ENCODE measurements at places on chromosomes 11 and 22.

DNA sequence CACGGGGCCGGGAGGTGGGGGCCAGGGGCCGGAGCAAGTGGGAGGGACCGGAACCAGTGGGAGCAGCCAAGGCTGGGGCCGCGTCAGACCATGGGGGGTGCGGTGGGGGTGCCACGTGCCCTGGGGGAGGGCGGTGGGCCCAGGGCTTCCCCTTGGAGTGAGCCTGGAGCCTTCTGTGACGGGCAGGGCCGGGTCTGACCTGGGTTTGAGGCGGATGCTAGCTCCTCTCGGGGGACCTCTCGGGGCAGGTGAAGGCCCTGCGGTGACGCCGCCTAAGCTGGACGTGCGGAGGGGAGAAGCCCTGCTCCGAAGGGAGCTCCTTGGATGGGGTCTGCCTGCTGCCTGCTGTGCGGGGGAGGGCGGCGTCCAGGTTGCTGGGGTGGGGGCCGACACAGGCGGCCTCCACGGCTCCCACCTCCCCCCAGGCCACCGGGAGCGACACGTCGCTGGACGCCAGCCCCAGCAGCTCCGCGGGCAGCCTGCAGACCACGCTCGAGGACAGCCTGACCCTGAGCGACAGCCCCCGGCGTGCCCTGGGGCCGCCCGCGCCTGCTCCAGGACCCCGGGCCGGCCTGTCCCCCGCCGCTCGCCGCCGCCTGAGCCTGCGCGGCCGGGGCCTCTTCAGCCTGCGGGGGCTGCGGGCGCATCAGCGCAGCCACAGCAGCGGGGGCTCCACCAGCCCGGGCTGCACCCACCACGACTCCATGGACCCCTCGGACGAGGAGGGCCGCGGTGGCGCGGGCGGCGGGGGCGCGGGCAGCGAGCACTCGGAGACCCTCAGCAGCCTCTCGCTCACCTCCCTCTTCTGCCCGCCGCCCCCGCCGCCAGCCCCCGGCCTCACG, 115.0 kb downstream of the CACNA1I start:
- DNase-seq, result no peak

- DNase-seq, result no peak
Observed at GRCh38 chr11:97754976-97755375, 1265.8 kb upstream of the CNTN5 start.

DNA sequence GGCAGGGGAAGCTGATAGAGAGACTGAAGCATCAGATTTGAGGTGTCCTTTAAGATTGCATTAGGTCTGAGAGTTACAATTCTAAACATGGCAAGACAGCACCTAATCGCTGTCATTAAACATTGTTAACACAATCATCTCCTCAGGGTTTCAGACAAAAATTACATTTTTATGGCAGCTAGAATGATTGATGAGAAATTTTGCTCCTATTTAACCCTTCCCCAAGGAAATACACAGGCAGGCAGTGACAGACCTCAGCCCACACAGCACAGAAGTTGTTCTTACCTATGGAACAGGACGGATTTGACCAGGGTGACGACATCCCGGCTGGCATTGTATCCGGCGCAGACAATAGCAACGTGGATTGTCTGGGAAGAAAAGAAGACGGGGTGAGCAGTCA, 294.3 kb downstream of the LARGE1 start:
- no peak for DNase-seq

DNA sequence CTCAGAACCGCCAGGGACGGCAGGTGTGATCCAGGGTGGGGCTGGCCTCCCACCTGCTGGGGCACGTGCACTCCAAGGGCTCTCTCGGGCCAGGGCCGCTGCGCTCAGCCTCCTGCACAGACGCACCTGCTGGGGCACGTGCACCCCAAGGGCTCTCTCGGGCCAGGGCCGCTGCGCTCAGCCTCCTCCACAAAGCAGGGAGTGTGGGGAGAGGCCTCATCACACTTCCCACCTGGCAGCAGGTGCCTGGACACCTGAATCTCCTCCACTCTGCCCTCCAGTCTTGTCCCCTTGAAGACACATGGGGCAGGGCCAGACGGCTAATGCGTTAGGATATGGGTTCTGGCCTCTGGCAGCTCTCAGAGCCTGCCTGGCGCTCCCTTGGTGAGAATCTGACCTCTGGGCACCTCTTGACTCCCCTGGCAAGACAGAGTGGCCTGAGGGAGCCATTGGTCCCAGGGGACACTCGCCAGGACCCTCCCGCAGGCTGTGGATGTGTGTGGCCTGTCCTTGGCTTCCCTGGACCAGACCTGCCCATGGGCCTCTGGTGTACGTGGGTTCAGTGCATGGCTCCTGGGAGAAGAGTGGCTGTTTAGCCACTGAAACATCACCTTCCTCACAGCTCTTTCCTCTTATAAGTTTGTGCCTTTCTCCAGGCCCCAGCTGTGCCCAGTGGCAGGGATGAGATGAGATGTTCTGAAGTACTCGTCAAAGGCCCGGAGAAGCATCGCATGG, 73.5 kb downstream of the BRD1 start:
- no peak for DNase-seq

- no peak for DNase-seq
Observed at GRCh38 chr22:26134654-26135330, 34.5 kb upstream of the SEZ6L start.

DNA sequence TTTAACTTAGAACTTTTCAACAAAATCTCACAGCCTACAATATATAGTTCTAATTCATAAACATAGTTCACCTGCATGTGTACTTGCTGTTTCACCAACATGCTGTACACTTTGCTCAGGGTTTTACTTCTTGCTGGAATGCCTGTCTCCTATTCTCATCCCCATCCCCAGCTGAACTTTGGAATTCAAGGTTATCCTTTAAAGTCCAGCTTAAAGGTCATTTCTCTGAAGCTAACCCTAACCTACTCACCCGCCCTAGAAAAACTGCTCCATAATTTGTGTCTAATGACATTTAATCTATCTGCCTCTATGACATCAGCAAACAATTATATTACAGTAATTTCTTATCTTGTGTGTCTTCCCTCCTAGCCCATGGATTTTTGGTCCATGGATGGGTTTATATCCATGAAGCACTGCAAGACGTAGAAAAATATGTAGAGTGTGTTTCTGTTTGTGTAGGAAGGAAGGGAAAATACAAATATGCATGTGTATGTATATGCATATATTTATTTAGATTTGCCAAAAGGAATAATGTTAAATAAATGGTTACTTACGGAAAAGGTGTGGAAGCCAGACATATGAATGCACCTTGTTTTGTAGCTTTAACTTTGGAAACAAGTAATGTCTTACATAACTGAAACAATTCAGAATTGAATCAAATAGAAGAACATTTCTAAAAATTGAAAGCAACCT, 99.5 kb upstream of the APOA1 start:
- DNase-seq, result no peak

DNA sequence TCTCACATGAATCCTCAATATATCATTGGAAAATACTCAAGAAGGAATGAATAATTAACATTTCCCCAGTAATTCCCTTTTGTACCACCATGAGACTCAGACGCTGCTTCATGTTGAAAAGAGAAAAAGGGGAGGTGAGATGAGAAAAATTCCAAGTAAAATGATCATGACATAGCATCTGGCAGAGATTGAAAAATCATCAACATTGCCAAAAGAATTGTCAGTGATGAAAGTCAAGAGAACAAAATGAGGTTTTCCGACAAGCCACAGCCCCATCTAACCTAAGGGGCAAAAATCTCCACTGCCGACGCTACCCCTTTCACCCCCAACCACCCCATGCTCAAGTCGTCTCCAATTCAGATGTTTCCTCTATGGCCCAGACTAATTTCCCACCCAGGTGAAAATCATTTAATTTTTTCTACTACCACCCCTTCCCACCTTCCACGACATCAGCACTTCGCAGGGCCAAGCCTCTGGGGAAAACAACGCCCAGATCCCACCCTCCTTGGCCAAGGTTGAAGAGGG, 1.2 kb downstream of the RAB6A start:
- DNase-seq, result no peak

GRCh38 chr22:43036282-43036829, 21.4 kb upstream of the PACSIN2 start:
- no peak for DNase-seq

- DNase-seq, result no peak
Observed at GRCh38 chr22:27750584-27751265, 50.8 kb downstream of the MN1 start.

GRCh38 chr11:23021287-23021863, 161.1 kb upstream of the CCDC179 start:
- peak; percentile 24 for DNase-seq

GRCh38 chr22:27314276-27314807, 487.2 kb downstream of the MN1 start:
- no peak for DNase-seq
